ENCODE measurements at places on chromosomes 12 and 14.

GRCh38 chr14:94921882-94922585 is 152.1 kb upstream of the GSC start:
- no peak for DNase-seq

GRCh38 chr12:47828008-47828975 is 8.6 kb upstream of the HDAC7 start:
- no peak for DNase-seq

- DNase-seq, result peak; percentile 37
Measured at GRCh38 chr12:85029456-85029855, 6.6 kb downstream of the TSPAN19 start.

GRCh38 chr14:96247031-96247430 is 9.0 kb upstream of the BDKRB1 start:
- no peak for DNase-seq

GRCh38 chr12:102534899-102535298 is 54.5 kb upstream of the IGF1 start:
- DNase-seq, result no peak

DNA sequence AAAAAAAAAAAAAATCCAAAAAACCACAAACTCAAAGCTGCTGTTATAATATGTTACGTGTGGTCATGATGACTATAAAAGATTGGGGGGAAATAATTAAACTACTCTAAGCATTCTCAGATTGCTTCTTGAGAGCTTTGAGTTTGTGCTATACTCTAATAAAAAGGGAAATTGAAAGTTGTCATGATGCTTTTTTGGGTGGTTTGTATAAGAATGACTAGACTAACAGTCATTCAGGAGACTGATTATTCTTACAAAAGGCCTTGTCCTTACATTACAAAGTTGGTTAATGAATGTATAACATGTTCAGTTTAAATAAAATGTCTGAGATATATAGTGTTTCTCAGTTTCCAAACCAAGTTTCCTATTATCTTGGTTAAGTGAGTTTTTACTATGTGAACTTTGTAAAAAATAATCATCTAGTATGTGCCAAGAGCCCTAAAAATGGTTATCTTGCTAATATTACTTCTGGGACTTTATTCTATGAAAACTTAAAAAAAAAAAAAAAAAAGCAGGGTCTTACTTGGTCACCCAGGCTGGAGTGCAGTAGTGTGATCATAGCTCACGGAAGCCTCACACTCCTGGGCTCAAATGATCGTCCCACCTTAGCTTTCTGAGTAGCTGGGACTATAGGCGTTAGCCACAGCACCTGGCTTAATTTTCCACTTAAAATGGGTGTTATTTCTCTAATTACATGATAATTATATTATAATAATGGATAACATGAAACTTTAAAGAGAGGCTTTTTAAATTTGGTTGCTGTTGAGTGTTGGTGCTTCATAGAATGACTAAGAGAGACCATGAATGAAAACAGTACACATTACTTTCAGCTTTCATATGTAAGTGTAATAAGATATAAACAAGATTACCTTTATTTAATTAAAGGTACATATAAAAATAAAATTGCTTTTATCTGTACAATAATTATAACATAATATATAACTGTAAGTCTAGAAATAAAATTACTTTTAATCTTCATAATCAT is 459.6 kb upstream of the RGS6 start:
- no peak for DNase-seq

DNA sequence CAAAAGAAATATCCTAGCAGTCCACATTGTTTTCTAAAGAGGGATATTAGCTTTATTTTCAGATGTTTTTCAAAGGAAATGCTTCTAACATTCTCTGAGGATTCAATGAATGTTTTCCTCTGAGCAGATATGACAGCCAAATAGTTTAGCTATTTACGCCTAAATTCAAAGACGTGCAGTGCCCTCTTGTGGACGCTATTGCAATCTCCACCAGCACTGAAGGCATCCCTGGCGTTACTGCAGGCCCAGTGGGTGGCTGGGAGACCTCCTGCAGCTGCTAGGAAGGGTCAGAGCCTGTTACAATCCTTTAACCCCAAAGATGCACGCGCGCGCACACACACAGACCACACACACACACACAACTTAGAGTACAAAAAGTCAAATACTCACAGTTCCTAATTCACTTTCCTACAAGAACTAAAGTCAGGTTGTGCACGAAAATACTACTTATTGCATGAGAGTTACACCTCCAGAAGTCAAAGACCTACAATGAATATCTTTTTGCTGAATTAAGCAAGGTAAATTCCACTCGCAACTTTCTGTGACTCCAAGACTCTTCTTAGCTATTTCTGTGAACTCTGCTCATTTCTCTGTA is 589.3 kb upstream of the TMEM132C start:
- DNase-seq, result peak; percentile 59

- no peak for DNase-seq
Measured at GRCh38 chr14:69582829-69583228, 8.2 kb upstream of the CCDC177 start.

GRCh38 chr14:90629471-90629870 is 186.8 kb downstream of the TTC7B start:
- no peak for DNase-seq

DNA sequence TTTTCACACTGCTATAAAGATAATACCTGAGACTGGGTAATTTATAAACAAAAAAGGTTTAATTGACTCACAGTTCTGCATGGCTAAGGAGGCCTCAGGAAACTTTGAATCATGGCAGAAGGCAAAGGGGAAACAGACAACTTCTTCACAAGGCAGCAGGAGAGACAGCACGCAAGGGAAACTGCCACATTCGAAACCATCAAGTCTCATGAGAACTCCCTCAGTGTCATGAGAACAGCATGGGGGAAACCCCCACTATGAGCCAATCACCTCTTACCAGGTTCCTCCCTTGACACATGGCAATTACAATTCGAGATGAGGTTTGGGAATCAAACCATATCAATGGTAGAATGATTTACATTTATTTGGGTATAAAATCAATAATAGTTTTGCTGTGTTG is 558.5 kb downstream of the TMTC2 start:
- no peak for DNase-seq

GRCh38 chr12:108646600-108647579 is 13.2 kb upstream of the SELPLG start:
- no peak for DNase-seq

DNA sequence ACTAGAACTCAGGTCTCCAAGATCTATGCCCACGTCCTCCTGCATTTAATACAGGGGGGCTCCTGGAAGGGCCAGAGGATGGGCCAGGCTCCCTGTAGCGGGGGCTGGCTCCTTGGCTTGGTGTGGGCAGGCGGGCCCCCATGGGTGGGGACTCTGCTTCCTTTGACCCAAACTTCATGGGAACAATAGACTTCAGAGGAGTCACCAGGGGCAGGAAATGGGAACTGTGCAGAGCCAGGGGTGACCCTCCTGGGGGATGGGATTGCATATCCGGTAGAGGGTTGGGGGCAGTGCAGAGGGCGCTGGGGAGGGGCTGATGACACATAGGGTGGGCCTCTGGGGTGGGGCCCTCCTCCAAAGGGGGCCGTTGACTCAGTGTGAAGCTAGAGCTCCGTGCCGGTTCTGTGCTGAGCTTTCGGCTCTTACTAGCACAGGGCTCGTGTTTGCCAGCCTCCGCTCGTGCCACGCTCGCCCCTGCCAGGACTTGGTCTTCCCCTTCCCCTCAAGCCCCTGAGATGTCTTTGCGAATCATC is 4.6 kb downstream of the TEAD4 start:
- DNase-seq, result peak; percentile 94

DNA sequence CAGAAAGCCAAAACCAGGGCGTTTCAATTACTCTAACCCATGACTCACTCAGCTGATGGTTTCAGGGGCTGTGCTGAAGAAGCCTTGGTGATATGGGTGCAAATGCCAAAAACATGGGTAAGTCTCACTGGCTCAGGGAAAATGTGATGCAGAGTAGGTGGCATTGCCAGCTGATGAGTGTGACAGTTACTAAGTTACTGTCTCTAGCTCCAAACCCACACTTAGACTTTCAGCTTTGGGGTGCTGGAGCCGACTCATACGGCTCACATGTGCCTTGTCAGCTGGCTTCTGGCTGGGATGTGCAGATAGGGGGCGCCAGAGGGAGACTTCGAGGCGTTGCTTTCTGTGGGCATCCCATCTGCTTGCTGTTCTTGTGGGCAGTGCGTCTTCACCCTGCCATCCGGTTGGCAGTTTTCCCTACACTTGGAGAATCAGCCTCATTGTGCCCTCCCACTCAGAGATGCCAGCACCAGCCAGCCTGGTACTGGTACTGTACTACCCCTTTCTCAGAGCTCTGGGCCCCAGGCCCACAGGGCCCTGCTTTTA is 11.1 kb upstream of the KRT7 start:
- no peak for DNase-seq

GRCh38 chr12:129202109-129202814 is 349.0 kb downstream of the GLT1D1 start:
- no peak for DNase-seq

DNA sequence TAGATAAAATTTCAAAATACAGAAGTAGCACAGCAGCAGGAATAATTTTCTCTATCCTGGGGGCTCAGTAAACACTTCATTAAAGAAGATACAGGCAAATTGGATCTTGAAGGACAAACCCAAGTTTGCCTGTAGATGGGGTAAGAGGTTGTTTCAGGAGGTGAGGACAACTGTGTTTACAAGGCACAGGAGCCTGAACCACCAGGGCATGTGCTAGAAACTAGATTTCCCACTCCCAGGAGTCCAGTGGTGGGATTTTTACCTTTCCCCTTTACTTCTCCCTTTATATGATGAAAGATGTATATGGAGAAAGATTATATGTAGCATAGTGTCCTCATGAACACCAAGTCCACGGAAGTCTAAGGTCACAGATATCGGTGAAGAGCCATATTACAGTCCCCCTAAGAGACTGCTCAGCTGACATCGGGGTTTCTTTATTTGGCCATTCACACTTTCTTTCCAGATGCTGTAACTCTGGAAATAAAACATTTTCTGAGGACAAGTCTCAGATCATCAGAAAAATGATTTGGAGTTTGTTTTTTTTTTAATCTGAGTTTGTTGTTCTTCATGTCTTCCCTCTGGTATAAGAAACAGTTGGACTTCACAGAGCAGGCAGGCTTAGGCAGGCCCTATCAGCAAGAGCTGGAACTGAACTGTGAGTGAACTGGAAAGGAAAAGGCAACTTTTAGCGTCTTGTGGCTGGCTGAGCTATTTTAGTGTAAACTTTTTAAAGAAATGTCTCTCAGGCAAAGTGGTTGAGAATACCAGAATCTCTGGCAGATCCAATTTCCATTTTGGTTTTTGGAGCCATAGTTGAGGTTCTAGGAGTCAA is 8.0 kb upstream of the EVL start:
- DNase-seq, result no peak

All from kidney capillary endothelial cell (primary cell).